ENCODE measurements at places on chromosomes 12 and 14. TPM values are rescaled to one million over a fixed set of nuclear protein-coding genes. Genes with fewer than 3 reads are reported as not detected.

- H3K27me3 ChIP-seq: no peaks in the 10 kb centered on the region
- H3K4me3 ChIP-seq: no peak overlapping the region
- no peak overlapping the region for H3K27ac ChIP-seq
- H3K4me1 ChIP-seq: no peaks in the 10 kb centered on the region
Measured at GRCh38 chr14:101134161-101134631, 230.7 kb upstream of the RTL1 start.

MYH6 gene
- 245 TPM for total RNA-seq

- peaks cover 26% of the 10 kb centered on the region for H3K4me1 ChIP-seq
- no peak overlapping the region for H3K4me3 ChIP-seq
- no peaks in the 10 kb centered on the region for H3K27me3 ChIP-seq
- DNase-seq: no peak
- H3K36me3 ChIP-seq: peaks cover 57% of the 10 kb centered on the region
Measured at GRCh38 chr12:3038926-3039510, 38.2 kb upstream of the TSPAN9 start.

PTPRB gene
- total RNA-seq: 32.1 TPM

LUM gene
- total RNA-seq: 19.7 TPM

DNA sequence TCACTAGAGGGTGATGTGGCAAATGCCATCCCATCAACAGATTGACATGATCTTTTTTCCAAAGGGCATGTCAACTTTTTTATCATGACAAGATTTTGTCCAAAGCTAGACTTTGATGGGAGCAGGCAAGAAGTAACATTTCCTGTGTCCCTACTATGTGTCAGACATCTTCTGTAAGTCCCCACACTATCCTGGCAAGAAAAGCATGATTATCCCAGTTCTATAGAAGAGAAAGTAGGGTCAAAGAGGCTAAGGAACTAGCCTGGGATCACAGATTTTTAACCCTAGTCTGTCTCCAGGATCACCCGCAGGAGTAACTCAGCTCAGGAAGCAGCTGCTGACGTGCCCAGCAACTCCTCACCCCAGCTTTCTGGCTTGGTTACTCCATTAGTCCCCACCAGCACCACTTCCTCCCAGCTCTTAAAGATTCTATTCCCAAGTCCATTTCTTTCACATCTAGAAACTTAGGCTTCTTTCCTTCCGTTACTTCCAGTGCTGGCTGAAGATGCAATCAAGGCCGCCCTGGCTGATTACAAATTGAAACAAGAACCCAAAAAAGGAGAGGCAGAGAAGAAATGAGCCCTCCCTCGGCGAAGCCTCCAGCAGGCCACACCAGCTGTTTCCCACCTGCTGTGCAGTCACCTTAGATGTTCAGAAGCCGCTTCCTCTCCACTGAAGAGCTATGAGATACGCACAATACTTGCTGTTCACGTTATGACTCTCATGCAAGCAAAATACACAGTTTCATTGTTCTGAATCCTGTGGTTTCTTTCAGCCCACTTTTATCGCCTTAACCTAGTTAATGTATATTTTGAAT is 6.2 kb downstream of the ISCU start:
- no peak overlapping the region for H3K4me3 ChIP-seq
- peaks cover 30% of the 10 kb centered on the region for H3K4me1 ChIP-seq
- no peaks in the 10 kb centered on the region for H3K27me3 ChIP-seq
- peak overlapping the region; percentile 32 for H3K27ac ChIP-seq

GRCh38 chr12:13383379-13383778 is 186.9 kb downstream of the EMP1 start:
- no peak for DNase-seq
- H3K27me3 ChIP-seq: no peaks in the 10 kb centered on the region
- H3K4me1 ChIP-seq: no peaks in the 10 kb centered on the region
- H3K4me3 ChIP-seq: no peak overlapping the region

Measured in psoas muscle (tissue), 8 donors.